ENCODE measurements at places on chromosomes 16 and 17.

GRCh38 chr17:30947796-30948195 lies 23.0 kb upstream of the RNF135 start:
- DNase-seq: no peak

- DNase-seq: no peak
Observed at GRCh38 chr16:53219795-53220454, 165.1 kb downstream of the CHD9 start.

- no peak for DNase-seq
Observed at GRCh38 chr16:52825892-52826291, 226.8 kb downstream of the CHD9NB start.

DNA sequence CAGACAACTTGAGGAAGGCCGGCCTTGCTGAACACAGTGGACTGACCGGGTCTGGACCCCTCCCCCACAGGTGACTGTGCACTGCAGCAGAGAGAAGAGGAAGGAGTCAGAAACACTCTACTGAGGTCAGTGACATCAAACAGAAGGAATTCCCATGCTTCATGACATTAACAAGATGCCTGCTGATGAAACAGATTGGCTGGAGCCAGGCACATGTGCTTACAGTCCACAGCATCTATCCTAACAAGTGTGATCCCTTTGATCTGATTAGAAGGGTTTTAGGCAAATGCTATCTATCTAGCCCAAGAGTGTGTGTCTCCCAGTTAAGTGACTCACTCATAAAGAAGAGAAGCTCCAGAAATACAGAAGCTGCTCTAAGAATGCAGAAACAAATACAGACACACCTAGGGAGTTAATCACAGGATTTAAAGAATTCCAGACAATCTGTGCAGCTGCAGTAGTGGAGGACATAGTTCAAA lies 90.2 kb downstream of the SYCE1L start:
- DNase-seq: no peak

DNA sequence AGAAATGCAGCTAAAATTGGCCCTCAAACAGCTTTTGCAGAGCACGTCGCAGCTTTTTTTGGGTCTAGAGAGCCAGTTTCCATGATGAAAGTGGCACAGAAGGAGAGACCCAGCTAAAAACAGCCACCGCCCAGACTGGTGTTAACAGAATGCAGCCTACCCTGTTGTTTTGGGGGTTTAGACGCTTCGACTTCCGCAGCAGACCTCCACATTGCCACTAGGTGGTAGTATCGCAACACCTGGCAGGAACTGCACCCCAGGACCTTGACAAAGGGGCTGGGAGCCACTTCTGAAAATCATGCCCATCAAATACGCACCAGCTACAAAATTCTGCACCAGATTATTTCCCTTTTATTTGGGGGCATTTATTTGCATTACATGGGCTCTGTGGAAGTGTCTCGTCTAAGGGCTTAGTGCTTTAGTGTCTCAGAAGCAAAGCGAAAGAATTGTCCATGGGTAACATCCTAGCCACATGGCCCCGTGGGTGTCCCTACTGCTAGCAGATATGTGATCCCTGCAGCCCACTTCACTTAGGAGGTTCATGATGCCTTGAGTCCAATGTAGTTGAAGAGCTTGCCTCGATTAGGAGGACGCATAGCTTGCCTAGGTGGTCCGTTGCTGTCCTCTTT lies 167.1 kb downstream of the HAPSTR1 start:
- DNase-seq: no peak

All from type B pancreatic cell (in vitro differentiated cells).